ENCODE measurements at places on chromosomes 12 and 14.
A peak's percentile ranks its signal among the peaks of the same experiment; 100 is the strongest.

GRCh38 chr14:64760916-64761315 lies 56.7 kb downstream of the PLEKHG3 start:
- DNase-seq, result no peak

GRCh38 chr12:42819846-42820245 lies 230.3 kb upstream of the PRICKLE1 start:
- DNase-seq, result no peak

GRCh38 chr14:105273062-105273461 lies 24.7 kb downstream of the BTBD6 start:
- no peak for DNase-seq

- DNase-seq, result no peak
These were observed 13.1 kb downstream of the TMBIM4 start for GRCh38 chr12:66156654-66157053.

DNA sequence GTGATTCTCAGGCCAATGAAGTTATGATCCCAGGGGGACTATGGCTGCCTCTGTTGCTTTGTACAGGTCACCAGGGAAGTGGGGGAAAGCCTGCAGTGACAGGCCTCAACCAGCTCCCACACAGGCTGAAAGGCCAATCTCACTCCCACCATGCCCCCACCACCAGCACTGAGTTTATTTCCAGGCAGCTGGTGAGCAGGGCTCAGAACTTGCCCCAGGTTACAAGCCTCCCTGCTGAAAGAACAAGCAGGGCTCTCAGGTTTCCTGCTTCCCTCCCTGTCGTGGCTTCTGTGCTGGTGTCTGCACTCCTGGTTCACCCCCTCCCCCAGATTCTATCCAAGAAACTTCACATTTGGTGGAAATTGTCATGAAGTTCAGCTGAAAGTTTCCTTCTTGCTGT lies 260.3 kb downstream of the CCDC59 start:
- no peak for DNase-seq

GRCh38 chr12:62888454-62889110 lies 46.4 kb downstream of the PPM1H start:
- no peak for DNase-seq

- DNase-seq, result no peak
These were observed 9.4 kb upstream of the KCNH3 start for GRCh38 chr12:49529414-49529813.

DNA sequence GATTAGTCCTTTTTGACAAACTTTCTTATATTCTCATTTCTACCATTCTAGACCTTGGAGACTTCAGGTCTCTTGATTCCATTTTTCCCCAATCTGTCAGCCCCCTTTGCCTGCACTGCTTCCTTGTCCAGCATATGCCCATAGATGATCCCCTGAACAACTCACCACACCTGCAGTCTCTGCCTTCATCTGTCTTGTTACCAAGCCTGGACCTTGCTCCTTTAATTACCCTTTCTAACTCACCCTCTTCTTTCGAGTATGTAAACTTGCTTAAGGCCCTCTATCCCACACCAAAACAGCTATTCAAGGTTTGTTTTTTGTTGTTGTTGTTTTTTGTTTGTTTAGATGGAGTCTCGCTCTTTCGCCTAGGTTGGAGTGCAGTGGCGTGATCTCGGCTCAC lies 9.6 kb downstream of the COX14 start:
- DNase-seq, result no peak

DNA sequence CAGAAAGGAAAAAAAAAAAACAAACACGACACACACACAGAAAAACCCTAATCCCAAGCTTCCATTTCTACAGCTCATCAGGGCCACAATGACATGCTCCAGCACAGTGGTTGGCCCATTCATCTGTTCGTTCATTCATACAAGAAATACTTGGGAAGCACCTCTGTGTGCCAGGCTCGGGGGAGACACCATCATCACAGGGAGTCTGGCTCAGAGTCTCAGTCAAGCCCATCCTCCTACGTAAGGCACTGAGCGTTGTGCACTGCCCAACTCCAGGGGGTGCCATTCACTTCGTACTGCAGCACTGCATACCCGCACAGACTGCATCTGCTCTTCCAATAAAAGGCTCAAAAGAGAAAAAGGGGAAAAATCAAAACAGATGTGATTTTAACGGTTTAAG lies 15.3 kb downstream of the VPS37B start:
- DNase-seq, result peak; percentile 8

GRCh38 chr14:58914279-58914855 lies 274.1 kb upstream of the DAAM1 start:
- no peak for DNase-seq

GRCh38 chr12:50547742-50548141 lies 43.0 kb downstream of the DIP2B start:
- no peak for DNase-seq

- DNase-seq, result no peak
These were observed 1202.3 kb downstream of the BCL11B start for GRCh38 chr14:98069712-98070171.

DNA sequence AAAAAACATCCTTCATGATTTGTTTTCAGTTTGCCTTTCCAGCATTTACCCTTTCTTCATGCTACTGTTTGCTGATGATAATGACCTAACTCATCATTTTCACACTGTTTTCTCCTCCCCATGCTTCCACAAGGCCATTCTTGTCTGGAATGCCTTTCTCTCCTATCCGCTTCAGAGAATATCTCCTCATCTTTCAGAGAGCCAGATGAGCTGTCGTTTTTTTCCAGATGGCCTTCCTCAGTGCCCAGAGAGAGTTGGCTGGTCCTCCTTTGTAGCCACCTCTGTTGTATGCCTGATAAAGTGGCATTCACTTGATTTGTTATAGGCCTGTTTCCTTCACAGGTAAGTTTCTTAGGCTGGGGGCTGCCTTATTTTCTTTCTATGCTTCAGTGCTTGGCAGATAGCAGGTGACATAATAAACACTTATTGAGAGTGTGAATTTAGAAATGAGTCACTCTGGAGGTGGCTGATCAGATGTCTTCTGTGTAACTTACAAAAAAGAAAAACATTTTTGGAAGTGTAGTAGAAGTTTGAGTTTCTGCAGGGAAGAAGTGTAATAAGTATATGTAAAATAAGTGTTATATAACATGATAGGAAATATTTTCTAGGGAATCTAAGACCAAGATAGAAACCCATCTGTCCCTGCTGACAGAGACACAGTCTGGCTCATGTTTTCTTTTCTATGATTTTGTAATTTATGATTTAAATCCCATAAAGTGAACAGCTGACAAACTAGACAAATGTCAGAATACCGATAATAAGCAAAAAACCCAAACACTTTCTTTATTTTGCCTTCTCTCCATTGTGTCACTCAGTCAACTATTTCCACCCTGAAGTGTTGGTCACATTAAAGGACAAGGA lies 174.5 kb downstream of the DACT1 start:
- DNase-seq, result no peak

GRCh38 chr12:89858718-89859117 lies 150.1 kb upstream of the ATP2B1 start:
- DNase-seq, result no peak

GRCh38 chr14:103385929-103386712 lies 906 bp downstream of the MARK3 start:
- no peak for DNase-seq

GRCh38 chr12:107135177-107135576 lies 41.8 kb upstream of the CRY1 start:
- no peak for DNase-seq

GRCh38 chr14:58864751-58865513 lies 227.2 kb downstream of the DACT1 start:
- no peak for DNase-seq

DNA sequence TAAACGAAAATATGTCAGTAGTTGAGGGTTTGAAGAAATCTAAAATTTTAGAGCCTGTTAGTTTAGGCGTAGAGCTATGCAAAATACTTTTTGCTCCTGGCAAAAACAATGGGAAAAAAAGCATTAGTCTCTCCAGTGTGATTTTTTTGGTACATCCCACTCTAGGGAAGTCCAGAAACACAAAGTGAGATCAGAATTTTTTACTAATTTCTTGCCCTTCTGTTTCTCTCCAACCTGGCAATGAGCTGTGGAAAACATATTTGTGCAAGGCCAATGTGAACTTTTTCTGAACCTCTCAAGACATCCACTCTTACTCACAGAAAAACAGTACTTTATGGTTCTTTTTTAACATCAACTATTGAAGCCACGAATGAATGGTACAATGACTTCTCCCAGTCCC lies 56.9 kb upstream of the DCN start:
- no peak for DNase-seq

- DNase-seq, result no peak
These were observed 63.9 kb downstream of the KLHL28 start for GRCh38 chr14:44897845-44898151.

- no peak for DNase-seq
These were observed 1.4 kb downstream of the KCNMB4 start for GRCh38 chr12:70367258-70368141.

DNA sequence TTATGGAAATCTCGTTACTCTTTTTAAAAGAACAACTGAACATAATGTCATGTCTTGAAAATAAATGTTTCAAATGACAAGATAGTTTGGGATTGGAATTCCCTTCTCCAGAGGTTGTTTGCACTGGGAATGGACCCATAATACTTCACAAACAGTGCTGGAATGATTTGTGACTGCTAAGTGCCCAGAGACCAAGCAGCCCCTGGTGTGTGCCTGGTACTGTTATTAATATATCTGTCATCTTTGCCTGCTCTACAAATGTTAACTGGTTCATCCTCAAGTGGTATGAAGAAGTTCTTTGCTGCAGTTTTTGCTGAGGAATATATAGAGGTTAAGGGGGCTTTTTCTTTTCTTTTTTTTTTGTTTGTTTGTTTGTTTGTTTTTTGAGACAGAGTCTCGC lies 64.9 kb upstream of the DACT1 start:
- DNase-seq, result no peak

DNA sequence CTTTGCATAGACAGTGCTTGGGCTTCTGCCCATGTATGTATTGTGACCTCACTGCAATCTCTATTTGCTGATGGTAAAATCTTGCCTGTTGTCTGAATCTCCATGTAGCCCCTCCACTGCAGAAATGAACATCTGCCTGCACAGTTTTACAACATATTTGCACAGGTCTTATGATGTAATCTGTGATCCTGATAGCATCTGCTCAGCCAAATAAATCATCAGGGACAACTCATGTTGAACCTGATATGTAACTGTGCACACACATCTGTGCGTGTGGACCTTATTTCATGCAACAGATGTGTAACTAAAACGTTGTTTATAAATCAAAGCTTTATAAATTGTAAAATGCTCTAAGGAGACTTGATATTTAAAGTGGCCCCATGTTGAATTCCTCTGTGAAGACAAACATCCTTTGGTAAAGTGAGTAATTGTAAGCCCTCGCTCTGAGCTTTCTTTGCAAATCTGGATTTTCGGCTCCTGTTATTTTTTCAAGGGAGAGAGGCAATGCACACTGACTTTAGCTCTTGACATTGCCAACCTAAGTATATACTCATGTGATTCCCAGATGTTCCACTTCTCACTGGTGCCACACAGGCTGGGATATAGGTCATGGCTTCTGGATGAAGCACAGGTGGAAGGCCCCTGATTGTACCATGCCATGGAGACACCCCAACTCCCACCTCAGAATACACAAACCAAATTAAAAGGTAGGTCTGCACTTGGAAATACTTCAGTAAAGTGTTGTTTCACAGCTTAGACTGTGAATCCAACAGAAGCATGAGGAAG lies 371.3 kb downstream of the GRIN2B start:
- DNase-seq, result no peak

- no peak for DNase-seq
These were observed 351.3 kb downstream of the BCAT1 start for GRCh38 chr12:24597580-24597979.

- DNase-seq, result peak; percentile 75
These were observed at the start of gene CD63 for GRCh38 chr12:55728939-55729818. CD63 (minus strand) TSS chr12:55729009; CDS start chr12:55728341, 668 bp downstream.

GRCh38 chr12:78145398-78145797 lies 314.7 kb downstream of the NAV3 start:
- no peak for DNase-seq

DNA sequence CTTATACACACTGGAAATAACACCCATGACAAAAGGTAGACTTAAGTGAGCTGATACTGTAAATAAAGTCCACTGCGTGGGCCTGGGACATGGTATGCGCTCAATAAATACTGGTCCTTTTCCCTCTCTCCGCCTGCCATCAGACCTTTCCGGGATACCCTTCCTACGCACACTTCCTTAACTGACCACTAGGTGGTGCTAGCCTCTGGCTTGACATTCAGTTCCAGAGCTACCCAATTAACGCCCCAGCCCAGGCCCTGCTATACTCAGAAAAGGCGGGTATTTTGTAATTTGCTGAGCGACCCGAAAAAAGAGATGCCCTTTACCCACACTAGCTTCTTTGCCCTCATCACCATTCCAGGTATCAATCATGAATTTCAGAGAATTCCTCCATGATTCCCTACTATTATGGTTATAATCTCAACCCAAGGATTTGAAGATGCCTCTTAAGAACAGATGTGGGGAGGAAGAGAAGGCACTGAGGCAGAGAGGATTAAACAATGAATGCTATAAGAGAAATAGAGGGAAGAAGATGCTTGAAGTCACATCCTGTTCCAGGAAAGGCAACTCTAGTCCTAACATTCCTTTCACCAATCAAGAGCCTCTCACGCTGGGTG lies 3.9 kb upstream of the LRP1 start:
- DNase-seq, result peak; percentile 62

DNA sequence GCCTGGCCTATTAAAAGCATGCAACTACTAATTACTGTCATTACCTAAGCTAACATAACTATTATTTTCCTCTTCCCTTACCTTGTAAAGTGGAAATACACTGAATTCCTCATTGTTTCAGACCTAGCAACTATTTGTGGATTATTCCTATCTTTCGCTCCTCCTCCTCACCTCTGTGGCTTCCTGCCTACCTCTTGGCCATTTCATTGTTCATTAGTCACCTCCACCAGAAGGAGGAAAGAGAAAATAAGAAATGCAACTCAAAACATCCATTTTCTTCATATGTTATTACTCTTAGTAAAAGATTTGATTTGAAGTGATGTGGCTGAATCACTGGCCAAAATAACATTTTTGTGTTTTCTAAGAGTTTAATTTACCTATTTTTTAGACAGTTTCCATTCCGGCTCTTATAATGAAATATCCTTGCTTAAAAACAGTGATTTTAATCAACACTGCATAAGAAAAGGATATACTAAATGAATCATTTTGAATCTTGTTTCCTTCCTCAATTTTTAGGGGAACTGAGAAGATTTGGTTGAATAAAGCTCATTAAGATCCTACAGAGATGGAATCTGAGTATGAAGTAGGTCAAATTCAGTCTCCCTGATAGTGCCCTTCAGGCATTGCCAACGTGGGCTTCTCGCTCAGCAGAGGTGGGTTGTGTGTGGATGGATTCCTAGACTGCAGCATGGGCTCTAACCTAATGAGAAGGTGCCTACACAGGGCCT lies 27.6 kb upstream of the ARHGAP5 start:
- DNase-seq, result no peak

DNA sequence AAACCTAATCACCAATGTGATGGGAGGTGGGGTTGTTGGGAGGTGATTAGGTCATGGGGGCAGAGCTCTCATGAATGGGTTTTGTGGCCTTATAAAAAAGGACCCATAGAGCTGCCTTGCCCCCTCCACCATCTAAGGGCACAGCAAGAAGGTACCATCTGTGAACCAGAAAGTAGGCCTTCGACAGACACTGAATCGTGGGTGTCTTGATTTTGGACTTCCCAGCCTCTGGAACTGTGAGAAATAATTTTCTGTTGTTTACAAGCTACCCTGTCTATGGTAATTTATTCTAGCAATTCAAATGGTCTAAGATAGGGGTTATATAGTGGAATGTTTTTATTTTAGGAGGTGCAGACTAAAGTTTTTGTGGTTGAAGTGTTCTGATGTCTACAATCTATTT lies 7.9 kb upstream of the SLC10A1 start:
- DNase-seq, result no peak

Data from NCI-H1436 (cell line).